CD4-positive, CD25-positive, alpha-beta regulatory T cell (primary cell): ENCODE measurements at places on chromosomes 13 and 19. TPM values are rescaled to one million over a fixed set of nuclear protein-coding genes. Genes with fewer than 3 reads are reported as not detected.

The BRSK1 gene
- not detected for polyA plus RNA-seq

The MATK gene
- polyA plus RNA-seq, result 1.9 TPM

- H3K27ac ChIP-seq, result no peak overlapping the region
- no peak for DNase-seq
- H3K4me3 ChIP-seq, result no peak overlapping the region
- H3K4me1 ChIP-seq, result no peaks in the 10 kb centered on the region
- H3K27me3 ChIP-seq, result no peaks in the 10 kb centered on the region
These were observed 374.4 kb downstream of the SPRY2 start for GRCh38 chr13:79966493-79966895.

DNA sequence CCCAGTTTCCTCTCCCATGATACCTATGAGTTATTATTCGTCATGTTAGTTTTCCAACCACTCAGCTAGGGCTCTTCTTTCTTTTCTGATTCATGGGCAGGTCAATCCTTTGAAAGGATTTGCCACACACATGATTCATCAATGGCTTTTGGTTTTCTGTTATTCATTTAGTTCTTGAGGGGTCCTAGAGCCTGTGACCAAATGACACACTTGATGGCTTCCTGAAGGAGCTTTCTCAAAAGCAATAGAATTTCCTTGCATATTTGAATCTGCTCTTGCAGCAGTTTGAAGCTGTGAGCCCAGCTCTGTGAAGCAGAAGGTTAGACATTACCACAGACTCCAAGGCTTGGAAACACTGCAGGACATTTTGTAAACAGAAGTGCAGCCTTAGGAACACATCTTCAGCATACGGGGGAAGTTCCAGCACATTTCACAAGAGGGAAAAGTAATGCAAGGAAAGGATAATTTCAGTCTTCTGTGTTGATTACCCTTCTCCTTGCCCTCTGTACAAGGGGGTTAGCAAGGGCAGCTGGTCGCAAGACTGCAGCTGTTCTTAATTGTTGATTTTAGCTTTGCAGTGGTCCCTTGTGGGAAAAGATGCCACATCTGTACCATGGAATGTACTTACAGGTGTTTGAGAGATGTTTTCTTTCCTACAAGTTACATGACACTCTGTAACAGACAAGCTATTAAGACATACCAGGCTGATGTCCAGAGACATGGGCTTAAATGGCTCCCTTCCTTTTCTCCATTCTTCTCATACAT lies 338.6 kb downstream of the KCNRG start:
- H3K27ac ChIP-seq, result no peak overlapping the region
- H3K4me1 ChIP-seq, result no peaks in the 10 kb centered on the region
- DNase-seq, result no peak

DNA sequence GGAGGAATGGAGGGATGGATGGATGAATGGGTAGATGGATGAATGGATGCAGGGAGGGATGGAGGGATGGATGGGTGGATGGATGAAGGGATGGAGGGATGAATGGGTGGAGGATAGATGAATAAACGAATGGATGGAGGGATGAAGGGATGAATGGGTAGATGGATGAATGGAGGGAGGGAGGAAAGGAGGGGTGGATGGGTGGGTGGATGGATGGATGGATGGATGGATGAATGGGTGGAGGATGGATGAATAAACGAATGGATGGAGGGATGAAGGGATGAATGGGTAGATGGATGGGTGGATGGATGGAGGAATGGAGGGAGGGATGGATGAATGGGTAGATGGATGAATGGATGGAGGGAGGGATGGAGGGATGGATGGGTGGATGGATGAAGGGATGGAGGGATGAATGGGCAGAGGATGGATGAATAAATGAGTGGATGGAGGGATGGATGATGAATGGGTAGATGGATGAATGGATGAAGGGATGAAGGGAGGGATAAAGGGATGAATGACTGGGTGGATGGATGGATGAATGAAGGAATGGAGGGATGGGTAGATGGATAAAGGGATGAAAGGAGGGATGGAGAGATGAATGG lies 33.0 kb upstream of the TPM4 start:
- H3K4me3 ChIP-seq, result no peak overlapping the region
- DNase-seq, result no peak
- no peaks in the 10 kb centered on the region for H3K36me3 ChIP-seq

GRCh38 chr13:111511805-111512504 lies 191.5 kb downstream of the TEX29 start:
- H3K4me1 ChIP-seq, result no peaks in the 10 kb centered on the region
- no peak overlapping the region for H3K27ac ChIP-seq
- no peaks in the 10 kb centered on the region for H3K27me3 ChIP-seq
- H3K4me3 ChIP-seq, result no peak overlapping the region
- no peak for DNase-seq
- no peaks in the 10 kb centered on the region for H3K36me3 ChIP-seq
